Fibroblast of upper back skin (primary cell): ENCODE measurements at places on chromosomes 6 and 20.
A peak's percentile ranks its signal among the peaks of the same experiment; 100 is the strongest.

GRCh38 chr20:57835588-57836455, 126.0 kb upstream of the PMEPA1 start:
- DNase-seq, result no peak

DNA sequence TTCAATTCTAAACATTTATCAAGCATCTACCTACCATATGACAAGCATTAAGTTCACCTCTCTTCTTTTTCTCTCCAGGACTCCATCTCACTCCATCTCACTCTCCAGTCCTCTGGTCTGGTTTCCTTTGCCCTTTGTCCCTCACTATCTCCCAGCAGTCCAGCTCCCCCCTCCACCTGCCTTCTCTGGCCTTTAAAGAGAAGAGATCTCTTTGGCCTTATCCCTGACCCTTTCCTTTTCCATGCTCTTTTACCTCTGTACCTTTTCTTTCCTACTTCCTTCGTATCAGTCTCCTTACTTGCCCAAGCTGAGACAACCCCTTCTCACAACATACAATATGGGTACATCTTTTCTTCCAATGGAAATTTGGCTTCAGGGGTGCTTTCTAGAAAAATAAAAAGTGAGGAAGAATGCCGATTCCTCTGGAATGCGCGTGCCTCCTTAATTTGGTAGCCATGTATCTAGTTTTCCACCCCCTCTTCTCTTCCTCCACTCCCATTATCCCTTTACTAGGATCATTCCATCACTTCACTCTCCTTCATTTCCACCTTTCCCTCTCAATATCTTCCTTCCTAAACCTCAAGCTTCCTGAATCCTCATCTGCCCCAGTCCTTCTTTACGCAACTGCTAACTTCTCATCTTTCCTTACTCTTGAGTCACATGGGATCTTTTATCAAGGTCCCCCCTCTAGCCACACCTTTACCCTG, 745 bp upstream of the AGPAT1 start:
- DNase-seq, result peak; percentile 51

- no peak for DNase-seq
Measured at GRCh38 chr20:6560978-6561377, 206.5 kb upstream of the BMP2 start.

- no peak for DNase-seq
Measured at GRCh38 chr20:57711826-57712225, 2.0 kb upstream of the PMEPA1 start.

DNA sequence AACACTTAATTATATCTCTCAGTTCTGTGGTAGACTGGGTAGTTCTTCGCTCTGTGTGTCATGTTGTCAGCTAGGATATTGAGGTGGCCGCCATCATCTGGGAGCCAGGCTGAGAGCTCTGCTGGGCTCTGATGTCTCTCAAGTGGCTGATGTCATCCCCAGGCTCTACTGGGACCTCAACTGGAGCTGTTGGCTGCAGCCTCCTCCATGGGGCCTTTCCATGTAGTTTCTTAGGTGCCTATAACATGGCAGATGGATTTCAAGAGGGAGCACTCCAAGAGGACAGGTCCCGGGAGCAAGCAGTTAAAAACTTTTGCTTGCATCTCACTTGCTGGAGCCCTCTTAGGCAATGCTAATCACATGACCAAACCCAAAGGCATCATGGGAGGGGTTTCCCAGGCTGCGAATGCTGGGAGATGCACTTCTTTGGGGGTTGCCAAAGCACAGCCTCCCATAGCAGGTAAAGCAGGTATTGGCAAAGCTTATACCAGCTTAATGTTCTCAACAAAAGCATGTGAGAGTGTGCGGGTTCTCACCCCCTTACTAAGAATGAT, 129.8 kb downstream of the TMEM242 start:
- no peak for DNase-seq

- no peak for DNase-seq
Measured at GRCh38 chr6:168050225-168050880, 28.7 kb downstream of the FRMD1 start.

GRCh38 chr6:73893696-73894095, 197.7 kb downstream of the CD109 start:
- no peak for DNase-seq

DNA sequence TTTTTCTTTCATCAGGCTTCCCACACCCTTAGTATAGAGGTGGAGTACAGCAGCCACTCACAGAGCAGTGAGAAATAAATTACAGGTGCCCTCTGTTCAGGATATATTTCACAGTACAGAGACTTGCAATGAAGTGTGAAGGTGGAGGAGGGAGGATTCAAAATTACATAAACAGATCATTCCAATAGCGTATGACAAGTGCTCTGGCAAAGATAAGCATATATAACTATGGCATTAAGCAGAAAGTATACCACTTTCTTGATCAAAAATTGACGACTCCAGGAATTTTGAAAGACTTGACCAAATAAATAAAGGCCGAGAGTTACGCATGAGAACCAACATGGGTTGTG, 108.7 kb downstream of the GPX5 start:
- DNase-seq, result no peak

GRCh38 chr6:4809999-4810918, 34.1 kb downstream of the CDYL start:
- no peak for DNase-seq

GRCh38 chr6:154619146-154619545, 108.7 kb upstream of the CNKSR3 start:
- no peak for DNase-seq

GRCh38 chr6:25223490-25223991, 55.6 kb upstream of the CARMIL1 start:
- peak; percentile 78 for DNase-seq

GRCh38 chr6:113352029-113352801, 504.9 kb upstream of the MARCKS start:
- DNase-seq, result peak; percentile 90

GRCh38 chr20:43238833-43239232, 49.1 kb upstream of the PTPRT start:
- no peak for DNase-seq

DNA sequence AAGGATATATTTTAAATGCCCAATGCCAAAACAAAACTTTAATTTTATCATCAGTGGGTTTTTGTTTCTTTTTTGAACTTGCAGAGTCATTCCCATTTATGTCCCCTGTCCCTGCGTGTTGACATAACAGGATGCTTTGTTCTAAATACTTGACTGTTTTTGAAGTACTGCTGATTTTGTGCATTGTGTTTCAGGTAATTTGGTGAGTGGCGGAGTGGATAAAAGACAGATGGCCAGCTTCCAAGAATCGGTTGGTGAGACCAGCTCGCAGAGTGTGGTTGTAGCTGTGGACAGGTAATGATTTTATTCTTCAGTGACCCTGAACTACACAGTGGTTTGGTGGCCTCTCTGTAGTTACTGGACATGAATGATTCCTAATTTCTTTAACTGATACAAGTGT, 50.5 kb upstream of the CSE1L start:
- no peak for DNase-seq

GRCh38 chr6:23446469-23446967, 679.5 kb upstream of the NRSN1 start:
- DNase-seq, result peak; percentile 75

DNA sequence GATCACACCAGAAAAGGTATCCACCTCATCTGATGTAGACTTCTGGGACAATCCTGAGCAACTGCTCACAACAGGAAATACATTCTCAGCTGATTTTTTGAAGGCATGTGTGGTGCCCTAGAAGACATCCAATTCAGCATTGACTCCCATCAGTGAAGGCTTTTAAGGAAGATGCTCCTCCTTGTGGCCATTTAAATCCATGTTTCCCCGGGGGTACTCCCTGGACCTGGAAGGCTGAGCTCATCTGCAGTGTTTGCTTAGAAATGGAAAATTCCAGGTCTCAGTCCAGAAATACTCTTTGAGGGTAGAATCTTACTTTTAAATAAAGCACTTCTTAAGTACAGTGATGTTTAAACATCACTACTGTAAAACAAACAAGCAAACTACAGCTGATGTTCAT, 195.5 kb upstream of the PDE10A start:
- DNase-seq, result no peak

- no peak for DNase-seq
Measured at GRCh38 chr6:138264372-138264880, 46.1 kb upstream of the PBOV1 start.

DNA sequence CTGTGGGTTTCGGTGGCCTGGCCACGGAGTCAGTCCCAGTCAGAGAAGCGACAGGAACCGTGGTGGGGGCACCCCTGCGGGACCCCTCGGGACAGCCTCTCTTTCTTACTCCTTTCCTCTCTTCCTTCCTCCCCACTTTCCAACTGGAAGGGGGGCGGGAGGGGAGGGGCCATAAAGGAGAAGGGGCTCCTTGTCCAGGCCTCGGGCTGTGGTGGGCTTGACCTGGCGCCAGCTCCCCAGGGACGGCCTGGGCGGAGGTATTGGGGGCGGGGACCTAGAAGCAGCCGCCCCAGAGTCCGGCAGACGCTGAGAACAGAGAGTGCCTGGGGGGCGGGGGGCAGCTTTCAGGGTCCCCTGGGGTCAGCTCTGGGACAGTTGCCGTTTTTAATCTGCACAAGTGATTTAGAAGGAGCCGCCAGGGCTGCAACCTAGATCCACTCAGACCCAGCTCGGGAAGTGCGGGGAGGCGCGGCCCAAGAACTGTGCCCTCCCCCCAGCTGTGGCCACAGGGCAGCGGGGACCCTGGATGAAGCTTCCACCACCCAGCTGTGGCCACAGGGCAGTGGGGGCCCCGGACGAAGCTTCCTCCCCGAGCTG, 6.4 kb upstream of the ABHD16B start:
- DNase-seq, result no peak

DNA sequence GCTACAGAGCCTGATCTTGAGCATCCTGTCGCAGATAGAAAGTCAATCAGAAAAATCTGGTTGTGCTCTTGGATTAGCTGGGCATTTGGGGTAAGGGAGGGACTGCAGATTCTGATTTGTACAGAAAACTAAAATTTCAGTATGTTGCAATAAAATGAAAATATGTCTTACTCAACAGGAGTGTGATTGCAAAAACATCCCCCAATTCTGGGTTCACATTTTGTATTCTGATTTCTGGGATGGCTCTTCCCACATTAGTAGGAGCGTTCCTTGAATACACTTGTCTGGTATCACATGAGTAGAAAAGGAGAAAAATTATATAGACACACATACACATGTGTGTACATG, 40.5 kb downstream of the PANK2 start:
- DNase-seq, result no peak

DNA sequence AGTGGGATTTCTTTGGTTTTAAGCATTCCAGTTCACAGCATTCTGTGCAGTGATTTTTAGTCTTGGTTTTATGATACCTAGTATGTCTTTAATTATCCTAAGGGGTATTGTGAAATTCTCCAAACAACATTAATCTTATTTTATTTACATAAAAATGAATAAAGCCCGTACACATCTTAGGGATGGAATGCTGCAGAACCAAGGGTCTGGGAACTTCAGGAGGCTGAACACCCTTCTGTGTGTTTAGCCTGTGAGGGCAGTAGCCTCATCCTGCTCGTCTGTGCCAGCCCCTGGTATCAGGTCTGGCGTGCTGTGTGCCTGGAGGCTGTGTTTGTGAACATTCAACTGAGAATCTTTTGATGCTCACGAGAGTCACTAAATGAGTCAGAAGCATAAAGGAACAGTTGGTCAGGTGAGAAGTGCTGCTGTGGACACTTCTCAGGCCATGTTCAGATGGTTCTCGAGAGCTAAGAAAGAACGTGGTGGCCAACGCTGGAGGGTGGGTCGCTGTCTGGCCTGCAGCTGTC, 25.2 kb upstream of the C20orf204 start:
- no peak for DNase-seq

GRCh38 chr20:34888468-34888867, 12.1 kb downstream of the ACSS2 start:
- no peak for DNase-seq

DNA sequence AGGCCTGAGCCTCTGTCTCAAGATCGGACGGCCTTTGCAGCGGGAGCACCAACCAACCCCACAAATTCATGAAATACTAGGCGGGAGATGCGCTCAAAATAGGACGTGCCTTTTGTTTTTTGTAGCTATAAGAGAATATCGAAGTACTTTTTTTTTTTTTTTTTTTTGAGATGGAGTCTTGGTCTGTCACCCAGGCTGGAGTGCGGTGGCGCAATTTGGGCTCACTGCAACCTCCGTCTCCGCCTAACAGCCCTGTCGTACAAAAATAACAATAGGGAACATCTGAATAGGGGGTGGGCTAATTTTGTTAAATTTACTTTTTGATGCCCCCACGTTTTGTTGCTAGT, 5.9 kb upstream of the TUBB2A start:
- DNase-seq, result no peak

DNA sequence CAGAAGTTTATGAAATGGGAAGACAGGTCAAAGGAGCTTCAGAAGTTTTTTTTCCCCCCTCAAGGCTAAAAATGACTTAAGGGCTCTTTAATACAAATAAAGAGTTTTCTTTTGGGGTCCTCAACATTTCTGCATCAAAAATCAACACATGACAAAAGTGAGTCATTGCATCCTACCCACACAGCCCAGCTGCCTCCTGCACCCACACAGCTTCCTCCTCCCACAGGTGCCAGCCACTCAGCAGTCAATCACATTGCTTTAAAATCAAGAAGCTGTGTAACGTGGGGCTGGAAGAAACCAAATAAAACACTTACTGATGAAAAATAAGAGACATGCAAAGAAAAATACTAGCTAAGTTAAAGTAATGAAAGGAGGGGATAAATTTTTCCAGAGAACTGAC, 68.5 kb downstream of the MAP3K5 start:
- DNase-seq, result no peak

- DNase-seq, result no peak
Measured at GRCh38 chr6:1597121-1597744, 12.5 kb upstream of the FOXC1 start.

DNA sequence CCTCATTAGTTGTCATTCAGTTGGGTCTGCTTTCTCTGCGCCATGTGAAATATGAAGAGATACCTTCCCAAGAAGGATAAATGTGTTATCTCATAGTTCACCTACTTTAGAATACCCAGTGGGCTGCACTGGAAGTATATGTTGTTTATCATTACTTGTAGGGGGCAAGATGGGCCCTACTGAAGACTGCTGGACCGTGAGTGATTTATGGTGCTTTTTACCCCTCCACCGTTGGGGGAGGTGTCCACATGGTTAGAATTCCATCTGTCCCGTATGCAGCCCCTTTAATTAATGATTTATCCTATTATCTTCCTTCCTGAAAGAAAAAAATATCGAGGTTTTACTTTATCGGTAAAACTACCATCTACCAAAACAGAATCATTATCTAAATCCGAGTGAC, 97.0 kb downstream of the TSHZ2 start:
- no peak for DNase-seq

GRCh38 chr20:61682996-61683681, 382.5 kb downstream of the TAF4 start:
- DNase-seq, result peak; percentile 88

DNA sequence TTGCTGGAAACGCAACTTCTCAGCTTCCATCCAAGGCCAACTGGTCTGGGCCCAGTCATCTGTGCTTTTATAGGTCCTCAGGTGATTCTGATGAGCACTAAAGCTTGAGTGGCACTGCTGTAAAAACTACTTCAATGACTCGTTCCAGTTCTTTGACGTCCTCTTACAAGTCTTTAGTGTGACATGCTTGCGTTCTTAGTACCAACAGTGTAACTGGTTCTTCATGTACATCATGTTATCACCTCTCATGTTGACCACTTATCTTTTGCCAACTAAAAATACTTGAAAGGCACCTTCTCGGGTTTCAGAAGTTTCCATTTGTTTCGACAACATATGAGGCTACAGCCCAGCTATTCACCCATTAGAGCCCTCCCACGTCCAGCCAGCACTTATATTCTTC, 468.9 kb downstream of the PRKN start:
- no peak for DNase-seq
